Neuronal stem cell (in vitro differentiated cells): ENCODE measurements at places on chromosomes 12 and 14.
A peak's percentile ranks its signal among the peaks of the same experiment; 100 is the strongest.

- DNase-seq: no peak
Measured at GRCh38 chr12:128463881-128464280, 196.9 kb downstream of the TMEM132C start.

DNA sequence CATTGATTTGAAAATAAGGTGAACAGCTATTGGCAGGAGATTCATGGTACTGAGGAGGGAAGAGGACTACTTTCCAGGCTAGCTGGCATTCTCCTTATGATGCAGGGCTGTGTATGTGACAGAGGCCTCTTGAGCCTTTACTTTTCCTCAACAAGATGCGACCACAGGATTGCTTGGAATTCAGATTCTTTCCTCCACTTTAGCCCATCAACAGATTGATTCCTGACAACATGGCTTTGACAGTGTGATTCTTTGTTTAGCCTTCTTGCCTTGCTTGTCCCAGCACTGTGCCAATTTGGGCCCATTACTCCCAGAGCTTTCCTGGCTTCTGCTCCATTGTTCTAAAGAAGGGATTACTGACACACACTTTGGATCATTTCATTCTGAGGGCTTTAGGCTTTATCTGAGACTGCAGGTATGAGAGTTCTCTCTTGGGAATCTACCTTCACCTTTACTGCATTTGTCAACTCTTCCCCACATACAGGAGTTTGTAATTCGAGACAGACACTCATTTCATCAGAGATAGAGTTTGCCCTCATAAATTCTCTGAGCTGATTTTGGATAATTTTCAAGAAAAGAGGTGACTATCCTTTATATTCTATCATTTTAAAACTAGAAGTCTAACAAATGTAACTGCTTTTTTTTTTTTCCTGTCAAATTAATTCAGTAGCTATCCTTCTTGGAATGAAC is 206.4 kb upstream of the GZMB start:
- no peak for DNase-seq

DNA sequence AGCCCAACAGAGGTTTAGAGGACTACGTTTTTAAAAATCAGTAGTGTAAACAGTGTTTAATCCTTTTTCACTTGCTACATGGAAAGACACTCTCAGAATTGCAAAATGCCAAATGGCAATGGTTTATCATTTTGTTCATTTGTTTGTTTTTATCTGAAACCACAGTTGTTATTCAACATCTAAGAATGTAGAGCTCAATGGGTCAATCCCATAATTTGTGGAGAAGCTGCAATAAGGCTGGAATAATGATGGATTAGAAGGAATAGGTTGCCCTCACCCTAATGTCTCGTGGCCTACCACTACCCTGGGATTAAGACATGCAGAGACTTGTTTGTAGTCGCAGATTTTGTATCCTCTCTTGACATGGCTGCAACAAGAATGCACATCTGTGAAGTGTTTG is 115.7 kb downstream of the LLPH start:
- DNase-seq: no peak

DNA sequence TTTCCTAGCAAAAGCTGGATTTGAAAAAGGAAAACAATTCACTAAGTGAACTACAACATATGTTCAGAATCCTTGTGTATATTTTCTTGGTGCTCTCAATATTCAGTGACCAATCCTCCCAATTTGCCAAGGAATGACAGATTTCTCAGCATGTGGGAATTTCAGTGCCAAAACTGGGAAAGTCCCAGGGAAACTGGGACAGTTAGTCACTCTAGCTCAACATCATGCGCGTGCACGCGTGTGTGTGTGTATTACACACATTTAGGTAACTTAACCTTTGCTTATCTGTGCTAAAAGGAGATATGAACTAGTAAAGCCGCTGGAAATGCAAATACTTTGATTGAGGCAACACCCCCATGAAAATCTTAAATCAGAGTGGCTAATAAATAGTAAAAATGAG is 26.1 kb upstream of the SLC6A13 start:
- no peak for DNase-seq

- peak; percentile 14 for DNase-seq
Measured at GRCh38 chr12:9925705-9926393, 6.3 kb downstream of the CLEC2A start.

- DNase-seq: no peak
Measured at GRCh38 chr12:68958322-68958721, 25.4 kb upstream of the CPM start.

GRCh38 chr12:124490584-124491305 is 76.7 kb downstream of the NCOR2 start:
- DNase-seq: no peak

GRCh38 chr12:52645982-52646381 is 6.0 kb downstream of the KRT2 start:
- DNase-seq: no peak

- DNase-seq: no peak
Measured at GRCh38 chr12:93279565-93280412, 97.9 kb upstream of the NUDT4 start.

GRCh38 chr12:27194644-27195043 is 49.4 kb upstream of the STK38L start:
- no peak for DNase-seq

- DNase-seq: no peak
Measured at GRCh38 chr12:45613296-45613695, 116.2 kb upstream of the ARID2 start.

DNA sequence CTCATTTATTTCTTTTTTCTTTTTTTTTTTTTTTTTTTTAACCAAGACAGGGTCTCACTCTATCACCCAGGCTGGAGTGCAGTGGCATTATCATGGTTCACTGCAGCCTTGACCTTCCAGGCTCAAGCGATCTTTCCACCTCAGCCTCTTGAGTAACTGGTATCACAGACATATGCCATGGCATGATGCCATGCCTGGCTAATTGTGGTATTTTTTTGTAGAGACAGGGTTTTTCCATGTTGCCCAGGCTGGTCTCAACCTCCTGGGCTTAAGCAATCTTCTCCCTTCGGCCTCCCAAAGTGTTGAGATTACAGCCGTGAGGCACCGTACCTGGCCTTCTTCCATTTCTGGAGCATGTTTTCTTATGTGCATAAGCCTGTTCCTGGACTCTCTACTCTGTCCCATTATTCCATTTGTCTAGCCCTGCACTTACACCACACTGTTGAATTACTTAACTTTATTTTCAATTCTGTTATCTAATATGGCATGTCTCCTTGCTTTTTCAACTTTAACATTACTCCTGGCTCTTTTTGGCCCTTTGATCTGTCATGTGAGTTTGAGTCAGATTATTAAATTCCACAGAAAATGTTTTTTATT is 47.9 kb upstream of the PTGDR start:
- no peak for DNase-seq

DNA sequence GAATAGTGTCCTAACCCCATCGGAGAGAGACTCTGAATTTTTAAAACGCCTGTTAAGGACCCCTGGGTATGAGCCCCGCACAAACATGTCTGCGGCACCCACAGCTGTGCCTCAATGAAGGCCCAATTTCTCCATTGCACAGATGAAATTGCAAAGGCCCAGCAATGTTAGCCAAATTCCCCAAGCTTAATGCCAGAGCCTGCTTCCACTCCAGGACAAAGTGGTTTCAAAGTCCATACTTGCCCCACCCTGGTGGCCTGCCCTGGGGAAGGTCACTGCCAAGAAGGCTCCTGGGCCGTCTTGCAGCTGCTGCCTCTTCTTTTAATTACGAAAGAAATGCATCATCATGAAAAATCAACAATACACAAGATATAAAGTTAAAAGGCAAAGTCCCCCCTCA is 1179.7 kb downstream of the VRK1 start:
- no peak for DNase-seq

DNA sequence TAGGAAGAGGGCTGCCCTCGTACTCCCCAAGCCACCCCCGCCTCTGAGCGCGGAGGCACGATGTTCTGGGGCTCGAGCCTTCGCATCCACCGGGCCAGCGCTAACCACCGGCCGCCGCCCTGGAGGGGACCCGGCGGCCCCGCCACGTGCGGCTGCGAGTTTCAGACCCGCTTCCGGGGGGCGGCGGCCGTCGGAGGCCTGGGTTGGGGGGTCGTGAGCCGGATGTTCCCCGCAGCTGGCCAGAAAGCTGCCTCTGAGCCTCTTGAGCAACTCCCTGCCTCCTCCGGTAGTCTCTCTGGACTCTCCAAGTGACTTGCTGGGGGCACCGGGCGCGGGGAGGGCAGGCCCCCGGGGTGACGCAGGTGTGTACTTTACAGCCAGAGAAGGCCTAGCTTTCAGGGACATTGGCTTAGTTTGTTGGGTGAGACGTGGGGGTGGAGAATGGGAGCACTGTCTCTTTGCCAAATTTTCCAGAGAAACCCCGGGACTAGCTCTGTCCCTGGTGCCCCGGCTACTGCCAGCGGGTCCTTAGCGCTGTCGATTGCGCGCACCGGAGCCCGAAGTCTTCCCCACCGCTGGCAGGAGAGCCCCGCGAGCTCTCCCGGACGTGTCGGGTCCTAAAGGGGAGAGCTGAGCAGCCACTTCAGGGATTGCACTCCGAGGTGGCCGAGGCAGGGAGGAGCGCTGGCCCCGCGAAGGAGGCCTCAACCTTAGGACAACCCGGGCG is 15.6 kb downstream of the OTX2 start:
- DNase-seq: no peak

- no peak for DNase-seq
Measured at GRCh38 chr12:4378772-4379171, 740 bp downstream of the FGF23 start.

- no peak for DNase-seq
Measured at GRCh38 chr14:103544388-103545218, 15.6 kb downstream of the TRMT61A start.

DNA sequence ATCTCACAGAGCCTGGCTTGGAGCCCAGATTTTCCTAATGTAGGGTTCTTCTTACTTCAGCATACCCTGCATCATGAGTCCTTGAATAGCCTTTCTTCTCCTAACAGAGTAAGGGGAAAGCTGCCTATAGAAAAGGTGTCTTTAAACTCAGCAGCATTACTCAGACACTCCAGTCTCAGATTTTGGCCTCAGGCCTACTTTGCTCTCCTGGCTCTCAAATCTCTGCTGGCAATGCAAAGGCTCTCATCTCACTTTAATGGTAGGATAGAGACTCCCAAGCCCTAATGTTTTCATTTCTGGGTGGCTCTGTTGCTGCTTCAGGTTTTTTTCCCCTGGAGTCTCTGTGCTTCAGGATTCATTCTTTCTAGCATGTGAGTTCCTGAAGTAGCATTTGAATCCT is 9.1 kb upstream of the NKX2-8 start:
- no peak for DNase-seq
